Germinal center (tissue), 1 donor: ENCODE measurements at places on chromosomes 2 and 18.

GRCh38 chr2:192010073-192010472 is 163.2 kb upstream of the CAVIN2 start:
- no peak for DNase-seq

GRCh38 chr18:2845172-2845571 is 1.6 kb upstream of the EMILIN2 start:
- no peak for DNase-seq

DNA sequence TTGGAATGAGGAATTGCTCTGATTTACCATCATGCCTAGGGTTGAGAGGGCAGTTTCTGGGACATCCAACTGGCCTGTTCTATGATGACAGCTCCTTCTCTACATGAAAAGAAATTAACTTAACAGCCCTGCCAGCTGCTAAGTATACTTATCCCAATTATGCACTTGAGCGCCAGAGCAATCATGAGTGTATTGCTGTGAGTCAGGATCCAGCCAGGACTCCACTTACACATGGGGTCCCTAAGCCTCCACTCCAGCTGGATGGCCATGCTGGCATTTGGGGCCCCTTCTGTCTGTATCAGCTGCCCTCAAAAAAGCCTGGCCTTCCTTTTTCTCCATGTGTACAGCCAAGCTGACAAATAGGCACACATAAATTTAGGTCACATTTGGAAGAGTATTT is 481.9 kb downstream of the TMX3 start:
- no peak for DNase-seq

DNA sequence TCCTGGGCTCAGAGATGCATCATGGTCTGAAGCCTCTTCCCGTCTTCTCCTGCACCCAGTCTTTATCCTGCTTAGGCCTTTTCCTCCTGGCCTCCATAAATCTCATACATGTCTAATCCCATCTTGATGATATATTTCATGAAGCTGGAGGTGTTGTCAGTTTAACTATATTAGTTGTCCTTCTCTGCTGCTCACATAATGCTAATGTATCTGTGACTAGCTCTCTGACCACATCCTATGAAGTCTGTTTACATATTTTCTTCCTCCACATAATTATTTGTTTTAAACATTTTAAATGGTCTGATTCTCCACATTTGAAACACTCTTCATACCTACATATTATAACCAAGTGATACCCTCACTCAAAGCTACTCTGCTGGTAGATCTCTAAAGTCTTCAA is 315.2 kb upstream of the RND3 start:
- no peak for DNase-seq

DNA sequence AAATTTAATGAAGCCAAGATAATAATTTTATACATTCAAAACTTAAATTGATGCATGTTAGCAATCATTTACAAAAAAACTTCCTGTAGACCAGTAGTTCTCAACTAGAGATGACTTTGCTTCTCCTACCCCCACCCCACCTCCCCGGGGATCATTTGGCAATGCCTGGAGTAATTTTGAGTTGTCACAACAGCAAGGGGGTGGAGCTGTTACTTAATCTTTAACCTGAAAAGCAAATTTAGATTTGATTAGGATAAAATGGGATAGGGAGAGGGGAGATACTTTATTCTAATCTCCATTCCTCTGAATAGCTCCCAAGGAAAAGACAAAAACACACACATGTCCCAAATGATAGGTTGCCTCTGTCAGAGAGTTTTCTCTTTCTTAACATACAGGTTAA is 4.2 kb downstream of the SLC40A1 start:
- DNase-seq: no peak

GRCh38 chr2:66379473-66379872 is 55.5 kb upstream of the MEIS1 start:
- DNase-seq: no peak

GRCh38 chr2:46461011-46461674 is 18.2 kb upstream of the TMEM247 start:
- DNase-seq: peak; percentile 64

DNA sequence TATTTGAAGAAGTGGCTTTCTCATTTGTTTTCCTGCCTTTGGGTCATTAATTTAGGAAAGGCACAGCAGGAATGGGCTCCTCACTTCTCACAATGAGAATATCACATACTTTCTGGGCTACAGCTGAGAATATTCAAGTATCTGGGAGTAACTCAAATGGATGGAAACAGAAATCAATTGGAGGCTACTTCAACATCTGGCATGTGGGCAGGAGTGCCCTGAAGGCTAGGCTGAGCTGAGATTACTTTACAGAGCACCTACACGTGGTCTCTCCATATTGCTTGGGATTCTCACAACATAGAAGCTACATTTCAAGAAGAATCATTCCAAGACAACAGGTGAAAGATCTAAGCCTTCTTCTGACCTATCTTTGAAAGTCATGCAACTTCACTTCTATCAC is 325.4 kb downstream of the PID1 start:
- DNase-seq: no peak

- DNase-seq: peak; percentile 25
Measured at GRCh38 chr2:209619782-209620181, 151.8 kb upstream of the UNC80 start.

- no peak for DNase-seq
Measured at GRCh38 chr2:85119900-85120299, 13.3 kb upstream of the TCF7L1 start.

DNA sequence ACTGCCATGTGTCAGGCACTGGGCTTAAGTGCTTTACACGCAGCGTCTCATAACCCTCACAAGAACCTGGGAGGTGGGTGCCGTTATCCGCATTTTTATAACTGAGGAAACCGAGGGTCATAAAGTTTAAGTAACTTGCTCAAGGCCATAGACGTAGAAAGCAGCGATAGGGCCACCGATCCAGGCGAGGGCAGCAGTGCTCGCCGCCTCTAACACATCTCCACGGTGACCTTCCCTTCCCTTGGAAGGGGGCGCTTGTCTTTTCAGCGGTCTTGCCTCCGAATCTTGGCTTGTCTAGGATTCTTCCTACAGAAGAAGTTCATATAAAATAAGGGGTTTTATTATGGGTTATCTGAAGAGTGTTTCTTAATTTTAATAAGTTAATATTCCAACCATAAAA is 186.6 kb downstream of the GBX2 start:
- DNase-seq: no peak

DNA sequence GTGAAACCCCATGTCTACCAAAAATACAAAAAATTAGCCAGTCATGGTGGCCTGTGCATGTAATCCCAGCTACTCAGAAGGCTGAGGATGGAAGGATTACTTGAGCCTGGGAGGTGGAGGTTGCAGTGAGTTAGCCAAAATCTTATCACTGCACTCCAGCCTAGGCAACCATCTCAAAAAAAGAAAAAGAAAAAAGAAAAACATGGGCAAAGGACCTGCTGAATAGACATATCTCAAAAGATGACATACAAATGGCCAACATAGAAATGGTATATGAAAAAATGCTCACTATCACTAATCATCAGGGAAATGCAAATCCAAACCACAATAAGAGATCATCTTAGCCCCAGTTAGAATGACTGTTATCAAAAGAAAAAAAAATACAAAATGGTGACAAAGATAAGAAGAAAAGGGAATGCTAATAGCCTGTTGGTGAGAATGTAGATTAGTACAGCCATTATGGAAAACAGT is 1.4 kb upstream of the TGOLN2 start:
- DNase-seq: no peak

DNA sequence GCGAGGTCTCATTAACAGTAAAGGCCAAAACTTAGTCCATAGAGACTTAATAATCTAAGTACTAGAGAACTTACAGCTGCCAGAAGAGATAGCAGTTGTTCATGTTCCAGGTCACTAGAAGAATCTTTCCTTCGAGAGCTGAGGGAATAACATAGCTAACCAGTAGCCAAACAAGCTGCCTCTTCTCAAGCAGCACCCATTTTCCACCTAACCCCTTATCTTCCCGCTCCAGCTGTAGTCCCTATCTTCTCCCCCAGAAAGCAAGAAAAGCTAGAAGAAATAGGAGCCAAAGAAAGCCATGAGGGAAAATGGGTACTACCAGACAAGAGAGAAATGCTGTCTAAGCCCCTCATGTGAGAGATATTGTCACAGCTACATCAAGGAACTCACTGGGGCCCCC is 24.0 kb downstream of the SULT1C4 start:
- no peak for DNase-seq

- DNase-seq: no peak
Measured at GRCh38 chr18:42654556-42654955, 460.9 kb downstream of the RIT2 start.
